ENCODE measurements at places on chromosomes 11 and 22. TPM values are rescaled to one million over a fixed set of nuclear protein-coding genes. Genes with fewer than 3 reads are reported as not detected.

Gene PHLDA2
- total RNA-seq = 4.9 TPM

Gene NXPE2
- total RNA-seq = 9.9 TPM

DNA sequence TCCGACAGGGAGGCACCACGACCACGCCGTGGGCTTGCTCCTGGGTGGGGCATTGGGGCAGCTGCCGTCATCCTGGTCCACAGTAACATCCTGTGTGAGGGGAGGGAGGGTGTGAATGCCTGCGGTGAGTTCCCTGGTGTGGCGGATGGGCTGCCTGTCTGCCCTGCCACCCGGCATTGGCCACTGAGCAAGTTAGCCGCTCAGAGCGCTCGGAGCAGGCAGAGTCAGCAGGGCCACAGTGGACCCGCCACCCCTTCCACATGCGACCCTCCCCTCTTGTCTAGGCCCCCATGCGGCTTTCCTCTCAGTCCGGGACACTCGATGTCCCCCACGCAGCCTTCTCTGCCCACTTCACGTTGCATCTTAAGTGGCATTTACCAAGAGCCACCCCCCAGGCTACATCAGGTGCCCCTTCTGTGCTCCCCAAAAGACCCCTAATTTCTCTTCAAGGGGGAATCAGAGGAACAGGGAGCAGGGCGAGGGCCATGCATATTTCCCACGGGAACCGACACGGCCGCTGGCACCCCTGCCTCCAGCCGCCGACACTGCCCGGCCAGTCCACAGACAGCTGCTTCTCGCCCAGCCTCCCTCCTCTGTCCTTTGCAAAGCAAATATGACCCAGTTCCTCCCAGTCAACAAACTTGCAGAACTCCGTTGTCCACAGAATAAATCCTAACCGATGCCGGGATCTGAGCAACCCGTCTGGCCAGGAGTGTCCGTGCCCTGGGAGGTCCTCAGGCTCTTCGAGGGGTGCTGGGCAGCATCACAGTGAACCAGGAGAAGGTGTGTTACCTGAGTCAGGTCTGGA is 1482.1 kb downstream of the TBC1D22A start:
- DNase-seq = no peak

Gene OR52A1
- not detected for total RNA-seq

DNA sequence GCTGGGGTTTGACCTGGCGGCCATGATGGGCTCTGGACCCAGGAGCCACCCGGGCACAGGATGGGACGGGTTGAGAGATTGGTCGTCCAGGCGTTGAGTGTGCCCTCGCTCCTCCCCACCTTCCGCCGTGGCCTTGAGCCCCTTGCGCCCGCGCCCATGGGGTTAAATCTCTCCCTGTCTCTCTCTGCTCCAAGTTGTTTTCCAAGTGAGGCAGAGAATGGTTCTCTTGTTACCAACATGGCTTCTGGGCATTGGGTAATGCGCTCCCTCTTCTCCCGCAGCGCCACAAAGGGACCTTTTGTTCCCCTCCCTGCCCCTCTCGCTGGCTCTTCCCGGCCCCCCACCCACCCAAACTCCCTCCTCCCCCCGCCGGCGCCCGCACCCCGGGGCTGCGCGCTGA is 18.8 kb upstream of the PICK1 start:
- no peak for DNase-seq

DNA sequence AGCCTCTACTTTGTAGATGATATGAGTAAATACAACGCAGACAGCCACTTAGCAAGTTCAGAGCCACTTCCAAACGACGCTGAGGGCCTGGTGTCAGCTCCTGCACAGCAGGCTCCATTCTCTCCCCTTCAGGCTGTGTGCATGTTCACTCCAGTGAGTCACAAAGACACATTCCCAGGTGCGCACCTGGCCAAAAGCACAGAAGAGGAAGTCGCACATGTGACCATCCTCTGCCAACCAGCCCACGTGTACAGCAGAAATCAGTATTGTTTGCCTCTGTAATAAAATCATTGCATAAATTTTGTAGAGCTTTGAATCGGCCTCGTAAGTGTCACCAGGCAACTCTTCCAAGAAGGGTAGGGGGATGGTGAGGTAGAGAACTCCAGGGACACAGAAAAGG is 19.5 kb upstream of the TPH1 start:
- DNase-seq = no peak

GRCh38 chr11:117980720-117981119 is 5.5 kb upstream of the IL10RA start:
- no peak for DNase-seq

DNA sequence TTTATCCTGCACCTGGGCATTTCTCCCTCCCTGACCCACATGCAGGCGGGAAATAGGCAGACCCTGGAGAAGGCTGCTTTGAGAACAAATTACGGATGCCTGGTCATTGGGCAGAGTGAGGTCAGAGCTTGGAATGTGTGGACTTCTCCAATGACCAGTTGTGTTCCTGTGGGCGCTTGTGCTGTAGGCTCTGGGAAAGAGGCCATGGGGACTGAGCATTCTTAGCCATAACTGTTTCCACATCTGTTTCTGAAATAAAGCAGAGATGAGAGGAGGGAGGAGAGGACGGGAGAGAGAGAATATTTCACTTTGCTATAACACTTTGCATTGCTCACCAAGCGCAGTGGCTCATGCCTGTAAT is 11.2 kb upstream of the TMEM184B start:
- DNase-seq = no peak

GRCh38 chr22:29319072-29319471 is 3.6 kb upstream of the RASL10A start:
- DNase-seq = no peak

Gene OR51I1
- total RNA-seq = not detected

GRCh38 chr11:33227578-33228261 is 29.5 kb upstream of the HIPK3 start:
- no peak for DNase-seq

DNA sequence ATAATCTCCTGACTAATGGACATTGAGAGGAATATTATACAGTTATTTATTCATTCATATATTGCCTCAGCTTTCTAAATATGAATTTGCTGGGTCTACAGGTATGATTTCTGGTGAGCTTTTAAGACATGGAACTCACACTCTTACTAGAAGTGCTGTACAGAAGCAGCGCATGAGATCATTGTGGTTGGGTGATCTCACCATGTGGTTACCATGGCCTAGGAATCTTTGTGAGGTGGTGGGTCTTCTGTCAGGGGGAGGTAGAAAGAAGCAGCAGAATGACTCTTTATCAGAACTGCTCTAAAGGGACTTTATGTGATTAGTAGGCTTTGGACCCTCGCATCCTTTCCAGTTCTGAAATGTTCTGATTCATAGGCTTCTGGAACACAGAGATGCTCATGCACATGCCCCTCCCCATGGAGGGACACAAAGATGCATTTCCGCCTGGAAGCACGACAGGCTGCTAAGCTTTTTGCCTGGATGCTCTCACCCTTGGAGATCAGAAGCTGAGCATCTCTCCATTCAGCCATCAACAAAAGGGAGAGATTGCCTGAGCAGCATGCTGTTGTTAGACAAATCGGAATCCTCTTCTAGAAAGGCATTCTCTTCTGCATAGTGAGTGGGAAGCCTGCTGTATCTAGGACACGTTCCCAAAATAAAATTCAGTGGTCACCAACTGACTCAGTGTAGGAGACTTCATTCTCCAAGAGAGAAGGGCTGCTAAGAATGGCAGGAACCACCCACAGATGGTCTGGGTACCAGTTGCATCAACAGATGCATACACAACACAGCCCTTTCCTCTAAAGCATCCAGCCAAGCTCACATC is 51.3 kb downstream of the KIRREL3 start:
- DNase-seq = no peak

DNA sequence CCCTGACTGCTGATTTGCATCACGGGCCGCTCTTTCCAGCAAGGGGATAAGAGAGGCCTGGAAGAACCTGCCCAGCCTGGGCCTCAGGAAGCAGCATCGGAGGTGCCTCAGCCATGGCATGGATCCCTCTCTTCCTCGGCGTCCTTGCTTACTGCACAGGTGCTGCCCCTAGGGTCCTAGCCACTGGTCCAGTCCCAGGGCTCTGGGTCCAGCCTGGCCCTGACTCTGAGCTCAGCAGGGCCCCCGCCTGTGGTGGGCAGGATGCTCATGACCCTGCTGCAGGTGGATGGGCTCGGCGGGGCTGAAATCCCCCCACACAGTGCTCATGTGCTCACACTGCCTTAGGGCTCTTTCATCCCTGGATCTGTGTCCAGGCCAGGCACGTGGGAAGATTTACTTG is 7.0 kb upstream of the IGLL5 start:
- DNase-seq = no peak

Gene PATE4
- not detected for total RNA-seq

Gene GRK2
- total RNA-seq = 158 TPM

Gene OLFML1
- total RNA-seq = 2.5 TPM

DNA sequence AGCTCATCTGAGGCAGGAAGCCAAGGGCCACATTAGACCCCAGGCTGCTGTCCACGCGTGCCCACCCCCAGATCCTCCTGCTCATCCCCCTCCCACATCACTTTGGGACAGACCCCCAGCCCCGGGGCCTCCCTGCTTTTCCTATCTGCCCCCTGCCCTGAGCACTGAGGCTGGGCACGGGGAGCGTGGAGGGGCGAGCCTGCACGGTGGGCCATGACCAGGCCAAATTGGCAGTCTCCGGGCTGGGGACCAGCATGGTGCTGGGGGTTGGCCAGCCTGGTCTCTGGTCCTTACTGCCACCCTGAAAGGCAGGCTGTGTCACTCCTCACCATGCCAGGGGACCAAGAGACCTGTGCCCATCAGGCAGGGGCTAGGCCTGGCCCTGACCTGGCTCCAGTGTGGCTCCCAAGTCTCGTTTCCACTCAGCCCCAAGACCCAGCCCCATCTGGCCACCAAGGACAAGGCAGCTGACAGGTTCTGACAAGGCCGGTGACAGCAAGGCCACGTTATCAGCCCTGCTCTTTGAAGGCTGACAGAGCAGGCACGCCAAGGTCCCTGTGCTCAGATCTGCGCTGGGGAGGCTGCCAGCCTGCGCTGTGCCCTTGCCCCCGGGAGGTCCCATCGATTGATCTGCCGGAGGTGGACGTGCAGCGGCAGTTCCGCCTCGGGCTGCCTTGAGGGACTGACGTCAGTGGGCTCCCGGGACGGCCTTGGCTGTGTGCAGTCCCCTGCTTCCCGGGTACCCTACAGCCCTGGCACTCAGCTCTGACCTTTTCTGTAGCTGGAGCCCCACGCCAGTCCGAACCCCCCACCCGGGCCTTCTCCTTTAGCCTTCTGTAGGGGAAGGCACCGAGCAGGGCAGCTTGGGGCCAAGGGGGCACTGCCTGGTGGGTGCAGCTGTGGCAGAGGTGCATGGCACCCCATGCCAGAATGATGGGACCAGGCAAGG is 3.6 kb downstream of the TNNI2 start:
- no peak for DNase-seq

Gene NFAM1
- total RNA-seq = 0.83 TPM

- no peak for DNase-seq
Measured at GRCh38 chr11:12674571-12674935, 332 bp downstream of the TEAD1 start.

DNA sequence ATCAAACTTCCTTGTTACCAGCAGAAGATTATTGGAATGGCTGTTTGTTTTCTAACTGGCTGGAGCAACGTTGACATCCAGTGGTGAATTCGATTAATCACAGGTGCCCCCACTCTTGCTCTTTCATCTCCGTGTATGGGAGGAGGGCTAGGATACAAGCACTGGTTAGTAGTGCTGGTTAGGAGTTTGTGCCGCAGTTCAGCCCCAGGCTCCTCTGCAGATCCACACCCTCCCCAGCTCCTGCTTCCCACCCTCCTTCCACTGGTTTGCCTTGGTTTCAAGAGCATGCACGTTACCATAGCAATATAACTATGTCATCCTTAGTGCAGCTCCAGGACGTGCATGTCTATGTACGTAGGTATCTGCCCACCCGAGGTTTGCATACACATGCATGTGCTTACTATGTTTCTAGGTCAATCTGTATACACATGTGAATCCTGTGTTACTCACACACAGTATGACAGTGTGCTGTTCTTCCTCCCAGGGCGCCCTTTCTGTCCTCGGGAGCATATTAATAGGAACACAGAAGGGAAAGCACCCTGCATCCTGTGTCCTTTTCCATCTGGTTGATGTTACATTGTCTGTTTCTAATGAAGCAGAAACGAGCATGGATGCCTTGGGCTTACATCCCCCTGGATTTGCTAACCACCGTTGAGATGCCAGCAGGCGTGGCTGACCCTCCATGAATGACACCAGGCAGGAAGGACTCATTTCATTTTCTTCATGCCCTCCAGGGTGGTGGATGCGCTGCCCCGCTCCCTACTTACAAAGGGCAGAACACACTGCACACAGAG is 539.3 kb downstream of the OPCML start:
- DNase-seq = no peak

DNA sequence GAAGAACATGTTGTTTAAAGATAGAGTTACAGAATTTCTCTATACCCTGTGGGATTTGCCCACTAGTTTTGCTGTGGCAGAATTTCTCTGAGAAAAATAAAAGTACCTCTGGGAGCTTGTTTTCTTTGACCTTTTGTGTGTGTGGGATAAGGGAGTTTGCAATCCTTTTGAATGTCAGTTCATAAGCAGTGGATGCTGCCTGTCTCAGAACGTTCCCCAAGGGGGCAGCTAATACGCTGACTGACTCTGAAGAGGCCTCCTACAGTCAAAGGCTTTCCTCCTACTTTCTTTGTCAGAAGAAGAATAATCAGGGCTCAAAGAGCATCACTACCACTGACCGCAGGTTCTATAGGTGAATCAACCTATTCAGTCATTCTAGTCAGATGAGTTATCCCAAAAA is 140.6 kb downstream of the AASDHPPT start:
- no peak for DNase-seq

Gene KDELR3
- 15.0 TPM for total RNA-seq

Gene HTR3B
- total RNA-seq = not detected

Gene MYBPC3
- total RNA-seq = not detected

GRCh38 chr11:2531277-2531986 is 86.6 kb downstream of the KCNQ1 start:
- peak; percentile 87 for DNase-seq

Gene CSNK2A3
- total RNA-seq = 8.3 TPM

Gene SPI1
- 8.0 TPM for total RNA-seq

- DNase-seq = no peak
Measured at GRCh38 chr11:132112846-132113245, 742.4 kb downstream of the NTM start.

Gene FGF4
- total RNA-seq = not detected

DNA sequence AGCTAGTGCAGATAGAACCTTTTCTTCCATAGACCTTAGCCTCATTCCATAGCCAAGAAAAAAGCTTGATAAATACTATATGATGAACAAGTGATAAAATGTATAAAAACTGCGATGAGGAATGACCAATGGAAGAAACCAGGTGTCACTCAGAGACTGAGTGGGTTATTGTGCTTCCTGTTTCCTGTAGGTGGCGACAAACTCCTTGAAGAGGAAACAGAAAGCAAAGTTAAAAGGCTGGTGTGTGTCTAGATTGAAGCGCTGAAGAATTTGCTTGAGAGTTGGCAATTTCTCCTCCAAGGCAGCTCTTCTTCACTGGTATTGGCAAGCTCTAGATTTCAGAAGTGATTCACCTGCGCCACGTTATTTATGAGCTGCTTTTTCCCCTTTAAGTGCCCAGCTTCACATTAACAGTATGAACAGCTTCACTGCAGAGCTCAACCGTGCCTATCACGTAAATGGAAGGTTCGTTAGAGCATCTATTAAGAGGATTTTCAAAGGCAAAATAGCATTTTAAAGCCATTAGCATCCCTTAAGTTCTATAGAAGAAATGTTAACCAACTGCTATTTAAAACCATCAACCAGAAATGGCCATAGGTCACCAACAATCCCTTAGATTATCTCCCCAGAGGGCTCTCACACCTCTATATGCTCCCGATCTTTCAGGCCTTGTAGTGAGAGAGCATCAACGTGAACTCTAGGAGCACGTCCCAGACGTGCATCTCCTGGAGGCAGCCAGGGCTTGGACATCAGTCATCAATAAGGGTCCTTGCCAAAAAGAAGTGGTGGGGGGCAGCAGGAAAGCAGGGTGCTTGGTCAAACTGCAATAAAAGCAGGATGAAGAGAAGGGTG is 179.4 kb downstream of the CADM1 start:
- no peak for DNase-seq

GRCh38 chr22:37204045-37204655 is 8.1 kb downstream of the SSTR3 start:
- peak; percentile 15 for DNase-seq
